Fibroblast of pulmonary artery (primary cell): ENCODE measurements at places on chromosomes 13 and 19.

DNA sequence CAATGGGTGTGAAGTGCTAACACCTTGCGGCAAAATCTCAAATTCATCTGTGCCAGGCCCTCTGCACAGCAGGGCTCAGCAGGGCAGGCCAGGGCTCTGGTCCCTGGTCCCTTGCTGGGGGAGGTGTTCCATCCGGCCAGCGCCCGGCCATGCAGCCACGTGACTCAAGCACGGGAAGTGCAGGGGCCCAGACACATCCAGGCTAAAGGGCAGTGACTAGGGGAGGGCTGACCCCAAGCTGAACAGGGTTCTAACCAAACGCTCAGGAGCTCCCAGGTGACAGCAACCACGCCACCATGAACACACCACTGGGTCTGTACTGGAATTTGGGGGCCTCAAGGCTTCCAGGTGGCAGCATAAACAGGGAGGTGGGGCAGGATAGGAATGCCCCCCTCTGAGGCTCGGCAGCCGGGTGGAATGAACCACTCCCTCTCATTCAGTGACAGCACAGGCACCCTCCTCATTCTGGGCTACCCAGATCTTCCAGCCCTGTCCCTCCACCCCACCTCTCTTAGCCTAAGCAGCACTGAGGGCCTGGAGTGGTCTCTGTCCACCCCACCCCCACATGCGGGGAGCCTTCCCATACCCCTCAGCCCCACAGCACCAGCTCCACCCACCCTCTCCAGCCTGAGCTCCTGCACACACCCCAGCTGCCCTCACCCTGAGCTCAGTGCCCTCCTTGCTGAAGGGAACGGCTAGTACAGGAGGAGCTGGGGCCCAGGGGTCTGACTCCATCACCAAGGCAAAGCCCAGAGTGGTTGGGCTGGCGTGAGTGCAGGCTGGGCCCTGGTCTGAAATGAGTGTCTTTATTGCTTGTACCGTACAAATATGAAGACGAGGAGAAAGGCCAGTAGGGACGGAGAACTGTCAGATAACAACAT lies 5.3 kb upstream of the CCNP start:
- no peak for DNase-seq

DNA sequence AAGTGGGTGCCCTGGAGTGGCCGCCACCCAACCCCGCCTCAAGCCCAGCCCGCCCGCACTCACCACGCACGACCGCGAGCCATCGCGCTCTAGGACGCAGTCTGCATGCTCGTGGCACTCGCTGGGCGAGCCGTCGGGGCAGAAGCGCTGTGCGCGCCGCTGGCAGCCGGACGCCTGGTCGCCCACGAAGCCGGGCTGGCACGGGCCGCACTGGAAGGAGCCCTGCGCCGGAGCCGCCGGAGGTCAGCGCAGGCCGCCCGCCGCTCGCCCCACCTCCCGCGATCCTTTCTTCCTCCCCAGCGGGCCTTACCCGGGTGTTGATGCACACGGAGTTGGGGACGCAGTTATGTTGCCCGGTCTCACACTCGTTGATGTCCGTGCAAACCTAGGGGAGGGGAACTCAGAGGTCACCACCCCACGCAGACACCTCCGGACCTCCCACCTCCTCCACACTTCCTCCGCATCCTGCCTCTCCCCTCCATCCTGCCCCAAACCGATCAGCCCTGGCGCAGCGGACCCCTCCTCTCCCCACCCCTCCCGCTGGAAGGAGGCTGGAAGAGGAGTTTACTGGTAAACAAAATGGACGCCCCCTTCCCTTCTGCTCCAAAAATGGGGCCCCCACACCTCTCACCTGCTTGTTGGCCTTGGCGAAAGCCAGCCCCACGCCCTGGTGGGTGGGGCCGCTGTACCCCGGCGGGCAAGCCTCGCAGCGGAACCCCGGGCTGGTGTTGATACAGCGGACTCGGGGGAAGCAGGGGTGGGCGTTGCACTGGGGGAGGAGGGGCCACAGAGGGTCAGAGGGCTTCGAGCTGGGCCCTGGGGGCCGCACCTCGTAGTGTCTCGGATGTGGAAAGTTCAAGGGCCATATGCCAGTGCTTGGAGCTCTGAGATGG lies 2.3 kb downstream of the COMP start:
- no peak for DNase-seq

DNA sequence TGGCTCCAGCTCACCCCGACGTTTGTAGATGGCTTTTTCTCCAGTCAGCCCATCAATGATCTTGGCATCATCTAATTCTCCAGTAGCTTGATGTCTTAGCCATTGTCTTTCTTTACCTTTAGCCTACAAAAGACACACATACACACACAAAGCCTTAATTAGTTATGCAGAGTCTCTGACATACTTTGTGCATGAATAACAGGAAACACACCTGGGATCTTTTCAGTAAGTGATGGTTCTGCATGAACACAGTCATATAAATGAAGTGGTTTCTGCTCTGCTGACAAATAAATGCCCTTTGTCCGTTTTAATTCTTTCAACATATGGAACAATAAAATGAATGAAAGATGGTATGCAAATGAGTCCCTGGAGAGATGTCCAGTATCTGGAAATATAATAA lies 133.3 kb downstream of the RGCC start:
- no peak for DNase-seq

- DNase-seq, result no peak
Observed at GRCh38 chr13:40197049-40197448, 469.4 kb downstream of the FOXO1 start.

DNA sequence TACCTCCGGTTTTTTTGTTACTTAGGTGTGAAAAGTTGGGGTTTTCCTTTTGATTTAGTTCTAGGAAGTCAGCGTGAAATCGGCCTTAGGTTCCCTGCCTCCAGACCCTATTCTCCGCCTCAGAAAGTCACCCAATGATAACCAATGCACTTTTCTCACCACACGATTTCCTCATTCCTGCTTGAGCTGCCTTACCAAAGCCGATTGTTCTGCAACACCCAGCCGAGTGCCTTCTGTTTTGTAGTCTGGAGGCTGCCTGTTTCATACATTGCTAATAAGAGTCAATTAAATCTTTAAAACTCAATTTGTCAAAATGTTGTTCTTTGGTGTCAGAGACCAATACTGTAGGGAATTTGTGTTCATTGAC lies 39.7 kb downstream of the GJA3 start:
- DNase-seq, result no peak

- peak; percentile 81 for DNase-seq
Observed at GRCh38 chr19:18594096-18594823, 5.7 kb downstream of the REX1BD start.

DNA sequence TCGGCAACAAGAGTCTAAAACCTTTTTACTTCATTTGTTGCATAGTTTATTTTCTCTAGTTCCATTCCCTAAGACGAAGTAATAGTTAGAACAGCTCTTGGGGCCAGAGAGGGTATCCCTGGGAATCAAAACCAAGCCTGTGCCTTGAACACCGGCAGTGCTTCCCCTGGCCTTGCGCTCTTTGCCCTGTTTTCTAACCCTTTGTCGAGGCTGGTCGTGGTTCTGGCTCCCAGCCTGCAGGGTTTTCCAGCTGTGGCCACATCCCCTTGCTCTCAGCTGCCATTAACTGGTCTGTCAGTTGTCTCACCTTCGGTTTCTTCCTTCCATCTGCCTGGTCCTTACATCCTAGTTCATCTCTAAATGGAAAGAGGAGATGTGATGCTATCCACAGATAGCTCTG lies 61.0 kb downstream of the HSPH1 start:
- DNase-seq, result no peak

DNA sequence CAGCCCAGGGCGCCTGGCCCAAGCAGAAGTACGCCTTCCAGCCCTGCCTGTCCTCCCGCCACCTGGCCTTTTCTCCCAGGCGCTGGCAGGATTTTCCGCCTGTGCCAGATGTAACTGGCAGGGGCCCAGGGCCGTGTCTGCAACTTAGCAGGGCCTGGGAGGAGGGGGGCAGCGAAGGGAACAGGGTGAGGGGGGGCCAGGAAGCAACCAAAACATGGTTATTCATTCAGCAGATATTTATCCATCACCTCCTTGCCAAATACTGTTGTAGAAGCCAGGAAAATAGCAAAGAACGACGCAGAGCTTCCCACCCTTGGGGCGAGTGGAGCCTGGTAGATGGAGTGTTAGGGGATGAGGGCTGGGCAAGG lies 5.6 kb downstream of the TLE6 start:
- peak; percentile 91 for DNase-seq

DNA sequence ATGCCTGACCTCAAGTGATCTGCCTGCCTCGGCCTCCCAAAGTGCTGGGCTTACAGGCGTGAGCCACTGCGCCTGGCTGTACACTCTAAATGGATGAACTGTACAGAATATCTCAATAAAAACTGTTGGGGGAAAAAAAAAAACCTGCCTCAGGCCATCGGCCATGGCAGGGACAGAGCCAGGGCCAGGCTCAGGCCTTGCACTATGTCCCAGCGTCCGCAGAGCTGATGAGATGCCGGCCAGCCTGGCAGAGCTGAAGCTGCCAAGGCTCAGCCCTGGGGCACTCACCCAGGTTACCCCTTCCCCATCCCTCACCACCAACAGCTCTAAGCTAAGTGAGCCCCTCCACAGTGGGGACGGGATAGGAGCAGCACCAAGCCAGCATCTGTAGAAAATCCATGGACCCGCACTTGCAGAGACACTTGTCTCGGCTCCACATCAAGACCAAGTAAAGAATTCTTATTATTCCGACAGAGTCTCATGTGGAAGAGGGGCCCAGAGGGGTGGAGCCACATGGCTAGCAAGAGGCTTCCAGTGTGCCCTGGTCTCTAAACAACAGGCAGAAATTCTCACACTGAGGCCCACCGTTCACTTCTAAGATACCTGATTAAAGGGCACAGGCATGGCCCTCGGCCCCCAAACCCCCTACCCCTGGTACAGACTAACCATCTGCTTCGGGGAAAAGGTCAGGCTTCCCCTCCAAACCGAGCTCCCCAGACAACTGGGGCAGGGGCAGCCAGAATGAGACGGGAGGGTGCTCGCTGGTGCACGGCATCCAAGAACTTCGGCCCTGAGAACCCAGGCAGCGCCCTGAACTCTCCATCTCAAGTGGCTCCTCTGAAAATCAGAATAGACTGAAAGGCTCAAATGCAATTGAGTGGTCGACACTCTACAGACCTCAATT lies 5.8 kb downstream of the PPP6R1 start:
- DNase-seq, result no peak

- no peak for DNase-seq
Observed at GRCh38 chr13:99956473-99957349, 14.9 kb downstream of the ZIC5 start.

GRCh38 chr19:3057275-3057714 lies 5.0 kb downstream of the TLE5 start:
- peak; percentile 77 for DNase-seq

GRCh38 chr19:9075064-9075949 lies 11.6 kb upstream of the OR1M1 start:
- peak; percentile 98 for DNase-seq

DNA sequence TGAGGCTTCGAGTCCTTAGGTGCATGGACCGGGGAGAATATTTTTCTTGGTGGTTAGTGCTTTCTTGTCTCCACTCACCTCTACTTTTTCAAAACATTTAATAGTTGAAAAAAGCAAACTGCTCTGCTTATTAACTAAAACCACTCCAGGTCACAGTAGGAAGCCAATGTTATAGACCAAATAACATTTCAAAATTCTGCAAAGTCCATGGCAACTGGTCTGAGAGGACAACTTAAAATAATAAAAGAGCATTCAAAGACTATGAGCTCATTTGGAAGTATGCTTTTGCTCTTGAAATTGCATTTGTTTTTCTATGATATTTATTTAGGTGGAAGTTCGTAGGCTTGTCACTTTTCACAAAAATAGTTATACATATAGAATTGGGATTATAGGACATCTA lies 483.0 kb downstream of the DCT start:
- no peak for DNase-seq

GRCh38 chr13:43387880-43388279 lies 364.5 kb downstream of the DNAJC15 start:
- DNase-seq, result no peak

- no peak for DNase-seq
Observed at GRCh38 chr19:39582442-39582841, 19.9 kb upstream of the LGALS13 start.
